ENCODE measurements at places on chromosomes 2 and 18.

DNA sequence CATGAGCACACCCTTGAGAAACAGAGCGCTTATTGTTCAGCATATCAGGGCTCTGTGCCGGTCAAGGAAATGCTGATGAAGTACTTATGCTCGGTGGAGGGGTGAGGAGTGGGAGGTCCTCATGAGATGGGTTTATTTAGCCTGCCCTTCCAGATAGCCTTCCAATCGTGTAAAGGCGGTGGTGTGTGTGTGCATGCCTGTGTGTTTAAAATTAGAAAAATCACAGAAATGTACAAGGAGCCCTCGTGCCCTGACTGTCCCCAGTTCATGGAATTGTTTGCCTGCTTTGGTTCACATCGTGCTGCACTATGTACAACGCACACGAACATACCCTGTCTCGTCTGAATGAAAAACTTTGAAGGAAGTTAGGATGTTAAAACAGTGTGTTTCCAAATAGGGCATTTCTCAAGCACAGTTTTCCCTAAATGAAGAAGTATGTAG is 158.6 kb downstream of the AQP4 start:
- no peak for DNase-seq

DNA sequence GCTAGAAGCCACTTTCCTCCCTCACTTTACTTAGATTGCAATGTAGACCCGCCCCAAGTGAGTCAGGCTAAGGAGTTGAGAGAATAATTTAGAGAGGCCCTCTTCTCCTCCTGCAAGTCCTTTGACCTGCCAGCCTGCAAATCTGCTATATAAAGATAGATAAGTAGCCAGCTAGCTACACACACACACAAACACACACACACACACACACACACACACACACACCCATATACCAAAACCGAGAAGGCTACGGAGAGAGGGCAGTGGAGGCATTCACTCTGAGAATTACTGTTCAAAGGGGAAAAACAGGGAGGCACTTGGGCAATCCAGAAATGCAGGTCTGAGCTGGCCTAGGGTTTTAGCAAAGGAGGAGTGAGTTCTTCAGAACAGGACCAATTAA is 23.0 kb upstream of the SMAD7 start:
- DNase-seq, result no peak

- DNase-seq, result no peak
Observed at GRCh38 chr18:40148960-40149359, 1806.1 kb upstream of the PIK3C3 start.

GRCh38 chr2:73268830-73269685 is 15.2 kb downstream of the FBXO41 start:
- DNase-seq, result peak; percentile 90

DNA sequence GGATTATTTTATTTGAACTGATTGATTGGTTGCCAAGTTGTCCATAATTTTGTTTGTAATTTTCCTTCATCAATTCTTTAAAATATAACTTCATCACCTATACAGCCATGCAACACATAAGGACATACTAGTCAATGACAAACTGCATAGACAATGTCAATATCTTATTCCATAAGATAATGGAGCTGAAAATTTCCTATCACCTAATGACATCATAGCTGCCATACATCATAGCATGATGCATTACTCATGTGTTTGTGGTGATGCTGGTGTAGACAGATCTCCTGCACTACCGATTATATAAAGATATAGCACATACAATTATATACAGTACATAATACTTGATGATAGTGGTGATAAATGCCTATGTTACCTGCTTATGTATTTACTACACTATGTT is 369.8 kb upstream of the NT5C1B start:
- no peak for DNase-seq

Data from germinal center (tissue), 1 donor.